ENCODE measurements at places on chromosomes 2 and 18. TPM values are rescaled to one million over a fixed set of nuclear protein-coding genes. Genes with fewer than 3 reads are reported as not detected.

The PFN4 gene
- 1.4 TPM for total RNA-seq

The MC5R gene
- not detected for total RNA-seq

The NEB gene
- total RNA-seq: 79.5 TPM

The CIB4 gene
- total RNA-seq: not detected

The HAT1 gene
- 60.8 TPM for total RNA-seq
